Liver (tissue), 10 donors: ENCODE measurements at places on chromosomes 11 and 22. TPM values are rescaled to one million over a fixed set of nuclear protein-coding genes. Genes with fewer than 3 reads are reported as not detected.

DNA sequence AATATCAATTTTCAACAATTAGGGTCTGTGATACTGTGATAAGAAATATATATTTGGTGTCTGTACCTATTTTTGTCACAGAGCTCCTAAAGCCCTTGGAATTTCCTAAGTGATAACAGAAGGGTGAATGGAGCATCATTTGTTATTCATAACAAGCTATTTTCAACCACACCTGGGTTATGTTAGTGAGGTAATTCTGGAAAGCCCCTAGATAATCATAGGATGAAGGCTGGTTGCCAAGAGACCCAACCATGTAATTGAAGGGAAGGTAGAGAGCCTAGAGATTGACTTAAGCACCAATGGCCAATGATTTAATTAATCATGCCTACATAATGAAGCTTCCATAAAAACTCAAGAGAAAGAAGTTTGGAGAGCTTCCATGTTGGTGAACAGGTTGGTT, 109.4 kb downstream of the KIF18A start:
- H3K27ac ChIP-seq: no peak overlapping the region
- H3K27me3 ChIP-seq: no peaks in the 10 kb centered on the region
- no peaks in the 10 kb centered on the region for H3K4me1 ChIP-seq
- H3K36me3 ChIP-seq: no peaks in the 10 kb centered on the region
- no peak for DNase-seq

The APOL3 gene
- 11.4 TPM for total RNA-seq

The MMP27 gene
- not detected for total RNA-seq

The KRTAP5-2 gene
- total RNA-seq: not detected

DNA sequence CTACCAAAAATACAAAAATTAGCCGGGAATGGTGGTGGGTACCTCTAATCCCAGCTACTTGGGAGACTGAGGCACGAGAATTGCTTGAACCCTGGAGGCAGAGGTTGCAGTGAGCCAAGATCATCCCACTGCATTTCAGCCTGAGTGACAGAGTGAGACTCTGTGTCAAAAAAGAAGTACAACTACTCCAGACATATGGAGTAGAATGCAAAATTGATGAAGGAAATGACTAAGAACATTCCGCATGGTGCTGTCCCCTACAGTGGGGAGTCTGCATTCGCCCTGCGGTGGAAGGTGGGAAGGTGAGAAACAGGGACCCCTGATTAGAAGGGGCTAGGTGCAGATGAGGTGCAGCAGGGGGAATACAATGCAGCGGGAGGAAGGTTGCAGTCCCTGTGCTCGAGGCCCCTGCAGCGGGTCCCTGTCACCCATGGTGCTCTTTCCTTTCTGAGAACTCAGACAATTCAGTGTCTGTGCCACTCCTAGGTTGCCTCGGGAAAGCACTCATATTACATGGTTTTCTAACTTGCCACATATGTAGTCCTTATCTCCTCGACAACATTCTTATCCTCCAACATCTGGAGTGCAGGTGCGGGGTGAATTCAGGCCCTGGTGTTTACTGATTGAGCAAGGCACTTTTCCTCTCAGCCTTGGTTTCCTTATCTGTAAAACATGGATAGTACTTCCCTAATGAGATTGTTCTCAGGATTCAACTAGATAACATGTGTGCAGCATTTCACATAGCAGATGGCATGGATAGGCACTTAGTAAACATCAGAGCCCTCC, 5.2 kb downstream of the POLD4 start:
- no peak for DNase-seq
- no peak overlapping the region for H3K27ac ChIP-seq
- peaks cover 17% of the 10 kb centered on the region for H3K4me1 ChIP-seq
- H3K27me3 ChIP-seq: no peaks in the 10 kb centered on the region

The TEX12 gene
- 0.42 TPM for total RNA-seq

- no peak overlapping the region for H3K4me3 ChIP-seq
- peaks cover 7% of the 10 kb centered on the region for H3K36me3 ChIP-seq
- peaks cover 2% of the 10 kb centered on the region for H3K4me1 ChIP-seq
- no peak overlapping the region for H3K27ac ChIP-seq
- no peaks in the 10 kb centered on the region for H3K27me3 ChIP-seq
Observed at GRCh38 chr11:61354208-61354607, 7.5 kb downstream of the CYB561A3 start.

DNA sequence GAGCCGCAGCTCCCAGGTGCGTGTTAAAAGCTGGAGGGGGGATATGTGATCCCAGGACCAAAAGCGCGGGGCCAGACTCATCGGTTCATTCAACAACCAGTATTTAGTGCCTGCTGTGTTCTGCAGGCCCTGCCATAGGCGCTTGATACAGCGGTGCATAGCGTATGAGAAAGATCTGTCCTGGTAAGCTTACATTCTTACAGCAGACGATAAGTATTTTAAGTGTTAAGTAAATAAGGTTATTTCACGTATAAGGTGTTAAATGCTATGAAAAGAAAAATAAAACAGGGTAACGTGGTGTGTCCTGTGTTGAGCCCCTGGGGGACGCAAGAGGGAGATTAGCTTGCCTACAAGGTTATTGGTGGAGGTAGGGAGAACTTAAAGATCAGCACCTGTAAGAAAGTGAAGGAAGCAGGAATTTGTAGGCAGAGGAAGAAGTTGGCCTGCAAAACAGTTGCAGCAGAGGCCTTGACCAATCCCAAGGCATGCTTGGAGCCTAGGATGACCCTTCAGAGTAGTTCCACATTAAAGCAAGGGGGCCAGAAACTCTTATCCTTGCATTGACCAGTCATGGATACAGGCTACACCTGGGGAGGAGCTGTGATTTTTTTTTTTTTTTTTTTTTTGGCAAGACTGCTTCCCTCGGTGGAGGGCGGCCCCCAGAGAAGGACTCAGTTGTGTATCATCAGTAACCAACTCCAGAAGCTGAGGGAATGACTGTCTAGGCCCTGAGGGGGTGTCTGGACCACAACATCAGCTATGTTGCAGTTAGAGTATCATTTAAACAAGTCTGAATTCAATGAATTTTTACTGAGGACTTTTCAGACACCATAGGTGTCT, 487 bp upstream of the LIPT2 start:
- no peaks in the 10 kb centered on the region for H3K27me3 ChIP-seq
- peak overlapping the region; percentile 99 for H3K27ac ChIP-seq
- peaks cover 10% of the 10 kb centered on the region for H3K4me1 ChIP-seq
- peak overlapping the region; percentile 88 for H3K4me3 ChIP-seq
- peaks cover 3% of the 10 kb centered on the region for H3K36me3 ChIP-seq

- H3K36me3 ChIP-seq: no peaks in the 10 kb centered on the region
- no peak overlapping the region for H3K27ac ChIP-seq
- H3K4me1 ChIP-seq: no peaks in the 10 kb centered on the region
- DNase-seq: no peak
Observed at GRCh38 chr11:127943763-127944162, 643.6 kb downstream of the ETS1 start.

DNA sequence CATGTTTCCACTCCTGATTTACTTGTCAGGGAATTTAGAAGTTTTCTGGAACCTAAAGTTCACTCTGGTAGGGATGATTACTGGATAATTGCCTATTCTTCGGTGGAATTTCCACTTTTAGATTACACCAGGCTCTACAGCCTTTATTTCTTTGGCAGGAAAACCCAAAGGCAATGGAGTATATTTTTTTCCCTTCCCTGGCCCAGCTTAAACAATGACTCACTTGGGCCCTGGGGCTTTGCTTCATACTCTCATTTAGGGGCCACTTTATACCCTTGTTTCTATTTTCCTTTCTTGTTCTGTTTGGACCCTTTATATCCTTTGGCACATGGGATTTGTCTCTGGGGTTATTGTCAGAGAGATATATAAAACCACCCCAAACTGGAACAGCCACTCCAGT, 114.7 kb downstream of the CSTPP1 start:
- DNase-seq: no peak
- H3K4me1 ChIP-seq: no peaks in the 10 kb centered on the region
- H3K36me3 ChIP-seq: no peaks in the 10 kb centered on the region
- no peaks in the 10 kb centered on the region for H3K27me3 ChIP-seq
- no peak overlapping the region for H3K27ac ChIP-seq

- H3K4me3 ChIP-seq: no peak overlapping the region
- no peaks in the 10 kb centered on the region for H3K4me1 ChIP-seq
- H3K27me3 ChIP-seq: no peaks in the 10 kb centered on the region
- H3K36me3 ChIP-seq: no peaks in the 10 kb centered on the region
- H3K27ac ChIP-seq: no peak overlapping the region
- DNase-seq: no peak
Observed at GRCh38 chr11:57368845-57369232, 12.1 kb downstream of the PRG3 start.

DNA sequence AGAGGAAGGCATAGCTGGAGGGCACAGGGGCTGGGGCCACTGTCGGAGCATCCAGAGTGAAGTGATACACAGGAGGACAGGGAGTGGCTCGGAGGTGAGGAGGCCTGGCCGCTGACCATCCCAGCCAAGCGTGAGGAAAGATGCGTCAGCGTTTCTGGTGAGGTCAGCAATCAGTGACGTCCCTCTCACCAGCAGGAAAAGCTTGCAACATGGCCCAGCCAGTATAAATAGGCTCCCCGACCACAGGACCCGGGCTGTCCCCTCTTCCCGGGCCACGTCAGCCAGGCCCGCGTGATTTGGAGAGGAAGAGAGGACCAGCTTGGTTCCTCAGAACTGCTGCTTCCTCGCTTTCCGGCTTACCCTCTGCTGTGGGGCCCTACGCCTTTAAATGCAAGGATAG, 4.2 kb upstream of the OSM start:
- no peaks in the 10 kb centered on the region for H3K36me3 ChIP-seq
- no peak overlapping the region for H3K4me3 ChIP-seq
- no peaks in the 10 kb centered on the region for H3K4me1 ChIP-seq
- DNase-seq: no peak
- peak overlapping the region; percentile 55 for H3K27ac ChIP-seq

DNA sequence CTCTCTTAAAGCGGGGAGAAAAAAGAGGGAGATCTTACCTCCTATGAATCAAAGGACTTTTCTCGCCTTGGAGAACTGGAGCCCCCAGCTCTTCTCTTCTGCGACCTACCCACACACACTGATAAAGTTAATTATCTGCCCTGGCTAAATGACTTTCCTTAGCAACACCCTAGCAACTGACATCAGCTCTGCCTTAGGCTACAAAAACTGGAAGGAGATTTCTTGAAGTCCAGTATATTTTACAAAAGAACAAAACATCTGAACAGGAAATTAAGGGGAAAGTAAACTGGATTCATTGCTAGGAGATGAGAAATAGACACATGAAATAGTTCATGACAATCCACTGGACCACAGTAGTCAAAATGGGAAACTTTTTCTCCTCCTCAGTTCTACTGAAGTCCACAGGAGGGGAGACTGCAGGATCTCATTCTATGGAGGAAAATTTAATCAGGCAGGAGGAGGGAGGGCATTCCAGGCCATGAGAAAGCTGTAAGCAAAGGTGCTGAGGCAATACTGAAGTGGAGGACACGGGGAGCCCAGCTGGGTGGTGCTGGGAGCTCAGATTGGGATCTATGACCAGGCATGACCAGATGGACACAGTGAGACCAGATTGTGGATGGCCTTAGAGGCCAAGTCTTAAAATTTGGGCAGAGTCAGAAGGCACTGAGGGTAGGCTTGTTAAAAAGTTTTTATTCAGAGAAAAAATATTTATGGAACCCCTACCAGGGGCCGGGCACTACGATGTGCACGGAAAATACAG, 3.7 kb upstream of the SPON1 start:
- DNase-seq: no peak
- no peak overlapping the region for H3K27ac ChIP-seq
- H3K4me1 ChIP-seq: peaks cover 12% of the 10 kb centered on the region
- H3K27me3 ChIP-seq: peaks cover 10% of the 10 kb centered on the region

DNA sequence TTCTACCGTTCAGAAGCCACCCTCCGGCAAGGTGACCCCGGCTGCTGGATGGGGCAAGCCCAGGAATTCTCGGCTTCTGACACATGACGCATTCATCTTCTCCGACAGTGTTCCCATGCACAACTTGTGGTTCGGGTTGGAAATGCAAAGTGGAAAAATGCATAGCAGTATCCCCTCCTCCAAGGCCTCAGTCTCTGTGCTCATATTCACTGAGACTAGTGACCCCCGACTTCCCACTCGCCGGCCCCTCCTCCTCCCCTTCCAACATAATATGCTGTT, 70.0 kb upstream of the NTM start:
- H3K27ac ChIP-seq: no peak overlapping the region
- H3K27me3 ChIP-seq: no peaks in the 10 kb centered on the region
- H3K4me1 ChIP-seq: no peaks in the 10 kb centered on the region
- no peak overlapping the region for H3K4me3 ChIP-seq
- no peaks in the 10 kb centered on the region for H3K36me3 ChIP-seq
- DNase-seq: no peak

GRCh38 chr11:119056421-119056999, 495 bp downstream of the HYOU1 start:
- peaks cover 23% of the 10 kb centered on the region for H3K4me1 ChIP-seq
- H3K27me3 ChIP-seq: no peaks in the 10 kb centered on the region
- peak overlapping the region; percentile 81 for H3K27ac ChIP-seq

The ANO1 gene
- total RNA-seq: 64.8 TPM

DNA sequence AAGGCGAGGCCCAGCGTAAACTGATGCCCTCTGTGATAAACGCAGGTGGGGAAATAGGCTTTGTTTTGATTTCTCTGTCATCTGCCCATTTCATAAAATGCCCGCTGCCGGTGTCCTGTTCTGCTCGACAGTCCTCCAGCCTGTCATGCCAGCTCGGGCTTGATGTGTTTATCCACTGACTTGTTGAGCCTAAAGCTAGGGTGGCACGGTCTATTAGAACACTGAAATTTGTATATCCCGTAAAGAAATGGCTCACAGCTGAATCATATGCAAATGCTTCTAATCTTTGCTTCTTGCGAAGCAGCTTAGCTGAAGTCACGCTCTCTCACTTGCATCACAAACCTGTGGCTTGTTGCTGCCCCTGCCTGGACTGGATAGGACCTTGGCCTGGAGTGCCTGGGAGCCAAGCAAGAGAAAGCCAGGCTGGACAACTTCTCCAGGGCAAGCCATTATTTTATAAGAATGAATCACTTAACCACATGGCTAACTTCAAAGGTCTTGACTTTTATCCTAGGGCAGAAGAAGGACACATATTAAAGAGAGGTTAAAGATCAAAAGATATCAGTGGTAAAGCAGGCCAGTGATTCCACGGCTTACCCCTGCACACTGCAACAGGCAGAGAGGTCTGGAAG, 33.1 kb downstream of the EHF start:
- H3K36me3 ChIP-seq: no peaks in the 10 kb centered on the region
- H3K4me1 ChIP-seq: peaks cover 16% of the 10 kb centered on the region
- H3K27ac ChIP-seq: peak overlapping the region; percentile 92
- H3K4me3 ChIP-seq: no peak overlapping the region

DNA sequence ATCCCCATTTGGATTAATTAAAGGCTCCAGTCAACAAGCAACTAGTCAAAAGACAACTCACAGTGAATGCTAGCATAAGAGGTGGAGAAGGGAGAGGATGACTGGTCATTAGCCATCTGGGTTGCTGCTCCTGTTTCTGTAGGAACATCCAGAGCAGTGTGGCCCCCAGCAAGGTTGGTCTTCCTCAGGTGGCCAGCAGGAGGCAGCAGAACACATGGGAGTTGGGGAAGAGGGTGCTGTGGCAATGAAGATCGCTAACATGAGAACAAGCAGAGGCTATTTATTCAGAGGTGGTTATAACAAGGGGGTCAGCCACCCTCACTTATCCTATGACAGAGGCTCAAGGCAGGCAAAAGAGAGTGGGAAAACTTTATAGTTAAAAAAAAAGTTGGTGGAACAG, 21.3 kb downstream of the IZUMO1R start:
- no peaks in the 10 kb centered on the region for H3K4me1 ChIP-seq
- peak; percentile 56 for DNase-seq
- no peaks in the 10 kb centered on the region for H3K36me3 ChIP-seq
- H3K27me3 ChIP-seq: no peaks in the 10 kb centered on the region
